Activated CD4-positive, alpha-beta T cell treated with anti-CD3 and anti-CD28 coated beads, Interleukin-2, amount 50 U/mL, for 4 hours (primary cell): ENCODE measurements at places on chromosomes 1 and 21.
A peak's percentile ranks its signal among the peaks of the same experiment; 100 is the strongest.

DNA sequence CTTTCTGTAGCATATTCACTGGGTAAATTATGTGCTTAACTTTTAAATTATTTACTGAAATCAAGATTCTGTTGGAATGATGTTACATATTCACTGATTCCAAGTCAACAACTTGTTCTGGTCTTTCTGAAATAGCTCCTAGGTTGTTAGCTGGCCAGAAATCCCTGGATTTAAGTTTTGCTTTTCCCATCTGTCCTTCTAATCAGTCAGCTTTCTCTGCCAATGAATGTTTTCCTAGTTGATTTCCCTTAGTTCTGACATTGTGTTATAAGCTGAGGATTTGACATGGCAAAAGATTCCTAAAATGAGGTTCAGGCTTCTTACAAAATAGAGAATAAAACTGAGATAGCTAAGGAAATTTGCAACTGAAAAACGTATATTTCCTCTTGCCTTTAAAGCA is 1479.6 kb downstream of the MRPL39 start:
- no peak for DNase-seq

GRCh38 chr1:36494971-36495370 is 12.3 kb upstream of the CSF3R start:
- DNase-seq, result no peak

DNA sequence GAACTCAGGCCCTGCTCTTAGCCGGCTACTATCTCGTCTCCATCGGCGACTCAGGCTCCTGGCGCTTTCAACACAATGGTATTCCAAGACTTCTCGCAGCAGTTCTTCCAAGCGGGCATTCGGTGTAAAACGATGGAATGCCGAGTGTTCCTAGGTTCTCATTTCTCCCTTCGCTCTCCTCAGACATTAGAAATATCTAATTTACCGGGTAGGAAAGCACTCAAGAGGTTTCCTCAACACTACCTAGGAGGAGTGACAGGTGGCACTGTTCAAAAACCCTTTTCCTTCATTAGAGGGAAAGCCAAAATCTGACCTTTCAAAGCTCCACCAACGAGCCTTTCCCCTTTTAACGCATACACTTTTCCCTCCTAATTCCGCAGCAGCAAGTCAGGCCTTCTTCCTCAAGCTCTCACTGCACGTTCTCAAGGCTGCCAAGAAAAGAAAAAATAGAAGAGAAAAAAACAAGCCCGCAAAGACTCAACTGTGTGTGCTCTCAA is 601 bp downstream of the UBE2G2 start:
- DNase-seq, result no peak

DNA sequence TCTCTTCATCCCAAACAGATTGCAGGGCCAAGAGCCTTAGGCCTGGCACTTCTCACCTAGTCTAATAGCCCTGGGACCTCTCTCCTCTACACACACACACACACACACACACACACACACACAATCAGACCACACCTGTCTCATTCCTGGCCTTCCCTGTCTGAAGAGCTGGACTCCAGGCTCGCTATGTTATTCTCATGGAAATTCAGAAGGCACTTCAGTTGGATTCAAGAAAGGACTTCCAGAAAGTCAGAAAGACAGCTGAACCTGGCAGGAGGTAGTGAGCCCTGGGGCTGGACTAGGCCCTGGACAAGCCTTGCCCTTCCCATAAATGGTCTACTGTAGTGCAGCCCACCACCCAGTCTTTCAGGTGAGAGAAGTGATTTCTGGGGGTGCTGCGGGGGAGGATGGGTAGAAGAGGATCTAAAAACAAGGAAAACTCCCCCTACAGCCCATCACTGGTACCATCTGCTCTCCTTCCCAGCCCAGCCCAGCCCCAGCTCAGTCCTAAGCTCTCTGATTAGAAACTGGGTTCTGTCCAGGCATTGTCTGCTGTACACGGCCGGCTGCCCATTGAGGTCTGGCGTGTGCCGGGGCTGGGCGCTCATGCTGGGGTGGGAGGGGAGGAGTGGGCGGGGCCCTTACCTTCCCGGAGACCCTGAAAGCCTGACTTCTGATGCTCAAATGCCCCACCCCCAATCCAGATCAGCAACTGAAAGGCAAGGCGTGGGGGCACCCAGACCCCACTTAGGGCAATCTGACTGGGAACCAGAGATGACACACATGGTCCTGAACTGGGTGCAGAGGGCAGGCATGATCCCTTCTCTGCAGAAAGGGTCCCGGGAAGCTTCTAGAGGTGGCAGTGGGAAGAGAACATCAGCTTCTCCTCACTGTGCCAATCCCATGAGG is 2.5 kb downstream of the KIF21B start:
- peak; percentile 18 for DNase-seq

GRCh38 chr1:207841293-207841692 is 69.6 kb downstream of the CD34 start:
- no peak for DNase-seq

GRCh38 chr1:194268839-194269238 is 1082.4 kb upstream of the B3GALT2 start:
- no peak for DNase-seq

- DNase-seq, result no peak
Measured at GRCh38 chr1:1616045-1616790, 918 bp downstream of the MIB2 start.

GRCh38 chr1:180253585-180254495 is 23.8 kb downstream of the LHX4 start:
- DNase-seq, result no peak

DNA sequence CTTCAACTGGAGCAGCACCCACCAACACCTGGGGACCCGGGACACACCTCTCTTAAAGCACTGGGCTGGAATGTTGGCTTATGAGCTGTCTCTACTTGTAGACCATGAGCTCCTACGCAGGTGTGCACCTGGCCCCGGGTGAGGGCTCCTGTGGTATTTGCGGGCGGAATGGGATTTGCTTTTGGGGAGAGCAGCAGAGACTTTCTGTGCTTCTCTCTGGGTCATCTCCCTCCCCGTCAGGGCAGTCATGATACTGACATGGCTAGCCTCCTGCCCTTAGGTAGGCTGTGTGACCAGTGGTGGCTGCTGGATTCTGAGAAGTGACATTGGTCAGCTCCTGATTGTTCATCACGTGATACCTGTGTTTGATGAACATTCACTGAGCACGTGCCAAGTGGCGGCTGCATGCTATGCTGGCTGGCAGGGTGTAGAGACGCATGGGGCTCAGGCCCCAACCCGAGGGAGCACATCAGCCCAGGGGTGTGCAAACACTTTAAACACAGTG is 9.0 kb upstream of the ZBTB21 start:
- DNase-seq, result no peak

- no peak for DNase-seq
Measured at GRCh38 chr1:225428881-225429455, 1.1 kb upstream of the LBR start.

GRCh38 chr1:67745875-67746698 is 61.1 kb downstream of the GADD45A start:
- no peak for DNase-seq

GRCh38 chr1:219480011-219480410 is 132.9 kb downstream of the ZC3H11B start:
- no peak for DNase-seq

GRCh38 chr1:67916140-67916886 is 83.0 kb upstream of the GNG12 start:
- DNase-seq, result no peak

DNA sequence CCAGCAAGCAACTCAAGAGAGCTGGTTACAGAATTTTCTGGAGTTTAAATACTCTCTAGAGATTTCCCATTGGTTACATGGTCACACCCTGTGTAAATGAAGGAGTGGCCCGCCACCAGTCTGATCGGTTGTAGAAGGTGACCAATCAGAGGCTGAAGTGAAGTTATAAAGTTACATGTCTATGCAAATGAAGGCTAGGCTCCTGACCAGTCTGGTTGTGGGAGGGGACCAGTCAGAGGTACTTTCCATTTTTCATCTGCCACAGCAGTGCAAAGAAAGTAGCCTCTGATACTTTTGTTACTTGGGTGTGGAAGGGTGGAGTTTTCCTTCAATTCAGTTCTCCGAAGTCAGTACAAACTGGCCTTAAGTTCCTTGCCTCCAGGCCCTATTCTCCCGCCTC is 273.7 kb downstream of the BARHL2 start:
- no peak for DNase-seq

DNA sequence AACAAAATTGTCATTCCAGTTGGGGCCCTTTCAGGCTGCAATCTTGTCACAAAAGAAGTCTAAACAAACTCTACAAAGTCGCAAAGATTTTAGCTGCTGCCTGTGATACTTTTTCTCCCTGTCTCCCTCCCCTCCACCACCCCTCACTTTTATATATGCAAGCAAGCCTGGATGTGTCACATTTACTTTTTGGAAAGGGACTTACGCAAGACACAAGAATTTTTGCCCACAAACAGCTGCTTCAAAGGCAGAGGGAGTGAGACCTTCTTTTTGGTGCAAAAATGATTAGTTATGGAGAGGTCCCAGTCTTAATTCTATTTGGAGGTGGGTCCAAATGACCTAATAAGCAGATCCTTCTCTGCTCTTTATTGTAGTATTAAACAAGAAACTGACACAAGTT is 22.9 kb upstream of the RALGPS2 start:
- no peak for DNase-seq

DNA sequence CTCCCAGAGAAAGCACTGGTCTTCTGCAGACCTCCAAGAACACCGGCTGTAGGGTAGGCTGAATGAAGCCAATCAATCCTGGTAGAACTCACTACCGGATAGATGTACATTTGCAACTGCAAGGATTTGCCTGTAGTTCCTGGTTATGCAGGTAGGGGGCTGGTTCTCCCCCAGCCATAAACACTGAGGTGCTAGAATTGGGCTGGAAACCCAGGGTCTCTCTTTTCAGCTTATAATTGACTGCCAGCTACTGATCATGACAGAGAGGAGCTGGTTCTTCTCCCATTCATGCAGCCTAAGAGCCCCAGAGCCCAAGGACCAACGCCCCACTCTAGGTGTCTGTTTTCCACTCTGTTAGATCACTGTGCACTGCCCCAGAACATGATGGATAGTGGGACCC is 21.5 kb upstream of the MTARC2 start:
- DNase-seq, result no peak

DNA sequence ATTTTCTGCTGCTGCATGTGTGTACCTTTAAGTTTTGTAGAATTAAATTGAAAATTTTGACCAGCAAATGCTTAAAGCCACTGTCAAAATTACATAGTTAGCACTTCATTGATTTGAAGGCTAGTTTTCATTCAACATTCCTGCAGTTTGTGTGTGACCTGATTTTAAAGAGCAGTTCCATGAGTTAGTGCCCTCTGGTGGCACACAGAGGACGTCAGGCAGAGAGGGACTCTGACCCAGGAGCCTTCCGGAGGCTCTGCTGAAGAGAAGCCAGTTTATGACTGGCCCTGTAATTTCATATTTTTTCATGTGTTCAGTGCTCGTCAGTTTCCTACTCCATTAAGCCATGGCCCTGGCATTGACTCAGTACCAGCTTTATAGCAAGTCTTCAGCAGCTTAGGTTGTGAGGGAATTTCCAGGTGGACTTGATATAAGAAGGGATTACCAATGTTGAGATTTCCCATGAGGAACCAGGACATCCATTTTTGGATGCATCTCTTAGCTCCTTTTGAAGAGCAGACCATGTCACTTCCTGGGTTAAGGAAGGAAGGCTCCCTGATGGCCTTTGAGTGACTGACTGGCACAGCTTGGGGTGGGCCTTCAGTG is 104.7 kb downstream of the CAMTA1 start:
- peak; percentile 12 for DNase-seq
